Right renal cortex interstitium (tissue), 3 donors: ENCODE measurements at places on chromosomes 11 and 22. TPM values are rescaled to one million over a fixed set of nuclear protein-coding genes. Genes with fewer than 3 reads are reported as not detected.

Gene HIKESHI
- 52.5 TPM for polyA plus RNA-seq

Gene FADD
- polyA plus RNA-seq = 18.3 TPM

DNA sequence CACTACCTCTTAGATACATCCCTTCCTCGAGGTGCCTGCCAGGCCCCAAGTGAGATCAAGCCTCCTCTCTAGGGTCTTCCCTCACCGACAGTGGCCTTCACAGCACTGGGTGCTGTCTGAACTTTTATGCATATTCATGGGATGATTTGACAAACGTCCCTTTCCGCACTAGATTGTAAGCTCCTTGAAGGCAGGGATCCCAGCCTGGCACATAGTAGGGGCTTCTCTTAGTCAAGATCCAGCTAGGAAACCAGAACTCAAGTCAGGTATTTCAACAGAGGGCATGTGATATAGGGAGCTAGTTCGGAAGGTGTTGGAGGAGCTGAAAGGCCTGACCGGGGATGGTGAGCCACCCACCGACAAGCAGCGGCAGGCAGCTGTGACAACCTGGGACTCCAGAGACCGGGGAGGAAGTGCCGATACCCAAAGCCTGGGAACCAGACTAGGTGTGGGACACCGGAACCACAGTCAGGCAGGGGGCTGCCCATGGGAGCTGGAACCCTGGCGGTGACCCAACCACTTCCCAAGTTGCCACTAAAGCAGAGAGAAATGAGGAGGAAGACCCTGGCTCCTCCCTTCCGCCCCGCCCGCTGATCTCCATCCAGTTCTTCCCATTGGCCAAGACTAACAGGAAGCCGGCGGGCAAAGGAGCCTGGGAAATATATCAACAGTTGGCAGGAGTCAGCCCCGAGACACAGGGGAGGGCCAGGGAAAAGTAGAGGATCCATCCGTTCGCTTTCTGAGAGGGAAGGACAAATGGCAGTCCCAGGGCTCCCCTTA lies 39.8 kb upstream of the CD82 start:
- no peak for DNase-seq

DNA sequence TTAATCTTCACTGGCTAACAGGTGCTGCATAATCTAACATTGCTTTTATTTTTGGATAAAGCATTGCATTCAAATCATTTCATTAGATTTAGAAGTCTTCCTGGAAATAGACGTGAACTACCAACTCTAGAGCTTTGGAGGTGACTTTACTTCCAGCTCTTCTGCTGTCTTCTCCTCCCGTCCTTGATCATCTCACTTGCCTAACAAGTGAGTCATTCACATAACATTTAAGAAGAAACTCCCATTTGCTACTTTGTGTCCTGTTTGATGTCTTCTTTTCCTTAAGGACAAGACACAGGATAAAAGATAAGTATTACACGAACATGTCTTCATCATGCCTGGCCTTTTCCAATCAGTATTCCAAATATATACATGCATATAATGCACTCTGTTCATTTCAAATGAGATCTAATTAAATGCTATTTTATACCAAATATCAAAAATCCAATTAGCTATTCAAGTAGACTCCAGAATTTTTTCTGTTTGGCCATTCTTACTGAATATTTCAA lies 88.3 kb downstream of the BDNF start:
- DNase-seq = no peak

- no peak for DNase-seq
These were observed 87.1 kb downstream of the GRIK4 start for GRCh38 chr11:120598517-120599257.
